8988T (cell line): ENCODE measurements at places on chromosomes 5 and 9.

DNA sequence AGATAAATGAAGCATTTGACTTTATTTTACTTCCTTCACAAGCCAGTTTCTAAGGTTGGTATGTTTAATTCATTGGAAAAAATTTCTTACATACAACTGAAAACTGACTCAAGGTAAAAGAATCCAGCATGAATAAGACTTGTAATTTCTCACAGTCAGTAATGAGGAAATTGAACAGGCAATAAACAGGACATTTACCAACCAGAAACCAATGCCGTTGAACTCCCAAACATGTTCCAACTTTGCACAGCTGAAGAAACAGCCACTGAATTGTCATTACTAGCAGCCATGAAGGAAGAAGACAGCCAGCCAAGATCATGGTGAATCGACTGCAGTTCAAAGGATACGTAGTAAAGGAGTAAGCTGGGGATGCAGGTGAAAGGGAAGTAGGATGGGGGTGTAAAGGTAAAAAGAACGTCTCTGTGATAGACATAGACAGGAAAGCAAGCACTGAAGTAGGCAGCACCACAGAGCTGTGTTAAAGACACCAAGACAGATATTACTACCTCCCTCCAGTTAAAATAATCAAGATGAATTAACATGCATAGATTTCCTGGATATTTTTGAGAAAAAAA is 21.3 kb upstream of the SLC12A2 start:
- no peak for DNase-seq

DNA sequence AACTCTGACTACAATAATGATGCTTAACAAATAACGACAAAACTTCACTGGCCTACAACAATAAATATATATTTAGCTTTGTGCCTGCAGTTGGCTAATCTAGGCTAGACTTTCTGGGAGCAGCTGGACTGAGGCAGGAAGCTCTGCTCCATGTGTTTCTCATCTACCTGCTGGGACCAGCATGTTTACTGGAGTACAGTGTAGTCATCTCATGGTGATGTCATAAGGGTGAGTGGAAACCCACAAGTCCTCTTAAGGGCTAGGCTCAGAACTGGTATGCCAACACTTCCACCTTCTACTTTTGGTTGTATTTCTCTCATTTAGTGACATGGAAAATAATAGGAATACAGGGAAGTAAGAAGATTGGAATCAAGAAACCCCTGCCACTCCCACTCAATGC is 85.7 kb upstream of the NIPBL start:
- no peak for DNase-seq

- no peak for DNase-seq
These were observed 28.9 kb upstream of the GSN start for GRCh38 chr9:121239071-121239470.

GRCh38 chr5:66872736-66873331 is 276.6 kb downstream of the MAST4 start:
- no peak for DNase-seq

DNA sequence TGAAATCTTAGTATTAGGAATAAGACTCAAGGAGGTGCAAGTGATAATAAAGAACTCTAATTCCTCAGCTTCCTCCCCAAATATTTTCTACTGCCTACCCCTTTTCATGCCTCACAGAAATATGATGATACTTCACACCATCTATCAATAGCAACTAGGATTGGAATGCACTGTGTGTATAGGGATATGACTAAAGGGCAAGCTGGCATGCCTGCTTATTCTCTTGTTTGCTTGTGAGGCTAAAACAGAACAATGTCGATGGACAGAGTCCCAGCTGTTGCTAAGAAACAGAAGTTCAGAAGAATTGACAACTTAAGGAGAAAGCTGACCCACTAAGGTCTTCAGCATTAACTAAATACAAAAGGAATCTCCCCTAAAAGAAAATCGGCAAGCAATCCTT is 9.7 kb upstream of the CHD1 start:
- DNase-seq = no peak

- no peak for DNase-seq
These were observed 87.9 kb upstream of the FAM169A start for GRCh38 chr5:74953937-74954720.

DNA sequence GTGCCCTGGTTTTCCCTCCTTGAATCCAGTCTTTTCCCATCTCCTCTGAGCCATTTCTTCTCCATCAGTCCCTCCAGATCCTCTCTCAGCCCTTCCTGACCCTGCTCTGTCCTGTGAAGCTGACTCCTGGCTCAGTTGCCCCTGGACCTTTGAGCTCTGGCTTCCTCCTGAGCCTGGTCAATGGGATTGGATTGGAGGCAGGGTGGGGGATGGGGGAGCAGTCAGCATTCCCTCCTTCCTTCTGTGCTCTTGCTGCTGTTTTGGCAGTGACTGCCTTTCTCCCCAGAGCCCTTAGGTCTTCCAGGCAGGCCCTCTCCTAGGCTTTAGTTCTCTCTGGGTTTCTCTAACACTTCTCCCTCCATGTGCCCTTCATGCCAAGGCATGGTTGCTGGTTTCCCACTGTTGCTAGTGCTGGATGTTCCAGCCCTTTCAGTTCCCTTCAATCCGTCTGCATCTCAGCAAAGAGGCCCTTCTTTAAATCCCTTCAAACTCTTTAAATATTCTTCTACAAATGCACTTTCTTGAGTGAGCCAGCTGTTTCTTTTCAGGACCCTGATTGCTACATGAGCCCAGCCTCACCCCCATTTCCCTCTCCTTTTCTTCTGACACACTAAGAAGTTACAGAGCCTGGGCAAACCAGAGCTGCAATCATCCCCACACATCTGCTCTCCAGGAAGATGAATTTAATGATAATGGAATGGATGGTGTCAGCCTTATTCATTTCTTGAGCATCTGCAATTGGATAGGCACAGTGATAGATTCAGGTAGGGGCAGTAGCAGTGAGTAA is 2.2 kb downstream of the TNFSF15 start:
- no peak for DNase-seq

- no peak for DNase-seq
These were observed 62.1 kb downstream of the ARSB start for GRCh38 chr5:78922879-78923621.

- DNase-seq = no peak
These were observed 141.6 kb upstream of the RPS23 start for GRCh38 chr5:82419559-82420332.

- no peak for DNase-seq
These were observed 48.2 kb downstream of the RXRA start for GRCh38 chr9:134374301-134375010.

DNA sequence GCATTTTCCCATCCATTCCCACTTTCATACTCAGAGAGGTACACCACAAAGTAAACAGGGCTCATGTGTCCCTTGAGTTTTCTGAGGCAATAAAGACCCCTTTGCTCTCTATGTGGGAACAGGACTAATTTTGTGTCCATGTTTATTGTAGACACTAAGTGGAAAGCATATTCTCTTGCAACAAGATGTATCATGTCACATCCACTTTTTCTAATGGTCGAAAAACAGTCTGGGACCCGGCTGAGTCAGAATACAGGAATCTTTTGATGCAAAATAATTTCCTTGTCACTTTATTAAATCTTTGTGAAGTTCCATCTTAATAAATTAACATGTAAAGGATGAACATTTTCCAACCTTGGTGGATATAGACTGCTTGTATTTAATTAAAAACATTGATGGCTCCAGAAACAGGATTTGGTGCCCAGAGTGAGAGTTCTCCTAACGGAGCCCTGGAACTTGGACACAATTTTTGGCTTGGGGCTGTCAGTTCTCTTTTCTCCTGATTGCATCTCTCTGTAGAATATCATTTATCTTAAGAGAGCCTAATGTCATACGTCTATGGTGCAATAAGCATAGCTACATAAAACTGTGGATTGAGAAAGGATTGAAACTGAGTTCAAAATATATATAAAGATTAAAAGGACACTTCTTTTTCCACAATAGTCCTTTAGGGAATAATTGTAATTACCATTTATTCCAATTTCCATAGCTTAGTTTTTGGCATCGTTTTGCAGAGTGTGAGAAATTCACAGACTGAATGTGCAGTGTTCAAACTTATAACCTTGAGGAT is 1116.7 kb upstream of the SEMA6A start:
- no peak for DNase-seq

DNA sequence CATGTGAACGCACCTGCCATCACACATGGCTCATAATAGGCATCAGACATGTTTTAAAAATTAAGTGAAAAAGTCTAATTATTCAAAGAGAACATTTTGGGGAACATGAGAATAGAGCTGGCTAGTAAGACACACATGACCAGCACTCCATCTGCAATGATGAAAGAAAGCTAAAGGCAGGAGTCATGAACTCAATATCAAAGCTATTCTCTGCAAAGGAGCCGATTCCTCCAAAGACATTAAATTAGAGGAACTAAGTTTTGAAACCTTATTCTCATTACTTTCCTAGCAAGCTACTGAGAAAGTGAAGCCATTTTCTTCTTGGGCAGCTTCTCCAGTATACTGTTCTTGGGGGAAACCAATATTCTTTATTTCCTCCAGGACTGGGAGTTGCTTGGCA is 172.0 kb downstream of the CRB2 start:
- DNase-seq = no peak

DNA sequence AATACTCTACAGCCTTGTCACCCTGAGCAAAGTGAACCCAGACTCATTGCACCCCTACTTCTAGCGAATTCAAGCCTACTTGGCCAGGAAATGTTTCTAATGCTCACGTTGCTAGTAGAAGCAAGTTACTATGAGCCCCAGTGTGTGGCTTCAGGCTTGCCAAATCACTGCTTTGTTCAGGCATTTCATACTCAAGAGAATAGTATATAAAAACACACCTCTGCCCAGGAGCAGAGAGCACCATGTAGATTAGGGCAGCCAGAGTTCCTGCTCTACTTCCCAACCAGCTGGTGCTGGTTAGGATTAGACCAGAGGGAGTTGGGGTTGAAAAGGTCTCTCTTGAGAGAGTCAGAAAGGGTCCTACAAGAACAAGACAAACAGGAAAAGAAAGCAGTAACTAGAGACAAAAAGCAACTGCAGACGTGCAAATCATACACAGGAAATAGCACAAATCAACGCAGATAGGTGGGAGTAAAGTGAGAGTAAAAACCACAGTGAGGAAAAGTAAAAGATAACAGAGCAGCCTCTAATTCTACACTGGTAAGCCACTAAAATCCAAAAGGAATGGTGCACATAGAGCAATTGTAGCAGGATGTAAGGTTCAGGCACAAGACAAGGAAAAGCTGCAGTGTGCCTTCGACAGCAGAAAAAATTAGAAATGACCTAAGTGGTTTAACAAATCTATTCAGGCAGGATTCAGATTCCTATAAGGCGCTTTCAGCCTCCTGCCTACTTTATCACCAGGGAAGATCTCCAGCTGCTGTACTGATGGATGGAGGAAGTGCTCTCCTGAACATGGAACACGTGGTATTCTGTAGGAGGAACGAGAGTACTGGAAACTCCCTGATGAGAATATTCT is 49.6 kb upstream of the KIF2A start:
- no peak for DNase-seq

- no peak for DNase-seq
These were observed 20.3 kb upstream of the TOR2A start for GRCh38 chr9:127755061-127756060.

- DNase-seq = no peak
These were observed 330.6 kb upstream of the MEF2C start for GRCh38 chr5:89213573-89213972.

DNA sequence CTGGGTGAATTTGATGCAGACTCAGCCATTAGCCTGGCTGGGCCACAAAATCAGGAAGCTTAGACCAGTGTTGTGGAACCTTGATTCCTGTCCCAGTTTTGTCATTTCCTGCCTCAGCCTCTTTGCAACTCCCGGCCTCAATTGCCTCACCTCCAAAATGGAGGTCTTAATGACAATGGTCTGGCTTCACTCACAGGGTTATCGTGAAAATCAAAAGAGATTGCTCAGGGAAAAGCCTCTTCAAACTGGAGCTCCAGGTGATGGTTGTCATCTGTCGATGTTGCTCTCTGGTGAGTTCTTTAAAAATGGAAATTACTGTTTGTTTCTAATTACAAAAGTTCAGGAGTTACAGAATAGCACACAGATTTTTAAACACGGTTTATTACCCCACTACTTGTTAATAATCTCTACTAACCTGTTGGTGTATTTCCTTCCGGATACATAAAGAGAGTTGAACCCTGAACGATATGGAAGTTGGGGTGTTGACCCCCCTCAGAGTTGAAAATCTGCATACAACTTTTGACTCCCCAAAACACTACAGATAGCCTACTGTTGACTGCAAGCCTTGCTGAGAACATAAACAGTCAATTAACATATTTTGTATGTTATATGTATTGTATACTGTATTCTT is 109.9 kb upstream of the CPEB4 start:
- no peak for DNase-seq

- DNase-seq = no peak
These were observed 1.6 kb downstream of the FBXW11 start for GRCh38 chr5:172004824-172005237.

GRCh38 chr9:70817311-70817710 is 304.1 kb downstream of the TRPM3 start:
- no peak for DNase-seq

DNA sequence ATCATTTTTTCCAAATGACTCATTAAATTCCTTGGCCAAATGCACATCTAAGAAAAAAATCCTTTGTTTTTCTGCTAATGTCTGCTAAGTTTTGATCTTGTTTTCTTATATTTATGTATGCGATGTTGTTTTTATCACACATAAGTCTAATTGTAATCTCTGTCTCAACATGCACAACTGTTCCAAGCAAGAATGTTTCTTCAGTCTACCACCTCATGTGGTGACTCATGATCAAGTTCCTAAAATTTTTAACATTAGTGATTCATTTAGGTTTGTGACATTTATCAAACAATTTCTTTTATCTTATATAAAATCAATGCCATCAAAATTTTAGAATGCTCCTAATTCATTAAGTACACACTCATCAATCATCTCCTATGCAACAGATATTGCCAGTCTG is 763.9 kb upstream of the FAM174A start:
- no peak for DNase-seq

GRCh38 chr5:151597749-151598148 is 6.6 kb upstream of the FAT2 start:
- DNase-seq = no peak

DNA sequence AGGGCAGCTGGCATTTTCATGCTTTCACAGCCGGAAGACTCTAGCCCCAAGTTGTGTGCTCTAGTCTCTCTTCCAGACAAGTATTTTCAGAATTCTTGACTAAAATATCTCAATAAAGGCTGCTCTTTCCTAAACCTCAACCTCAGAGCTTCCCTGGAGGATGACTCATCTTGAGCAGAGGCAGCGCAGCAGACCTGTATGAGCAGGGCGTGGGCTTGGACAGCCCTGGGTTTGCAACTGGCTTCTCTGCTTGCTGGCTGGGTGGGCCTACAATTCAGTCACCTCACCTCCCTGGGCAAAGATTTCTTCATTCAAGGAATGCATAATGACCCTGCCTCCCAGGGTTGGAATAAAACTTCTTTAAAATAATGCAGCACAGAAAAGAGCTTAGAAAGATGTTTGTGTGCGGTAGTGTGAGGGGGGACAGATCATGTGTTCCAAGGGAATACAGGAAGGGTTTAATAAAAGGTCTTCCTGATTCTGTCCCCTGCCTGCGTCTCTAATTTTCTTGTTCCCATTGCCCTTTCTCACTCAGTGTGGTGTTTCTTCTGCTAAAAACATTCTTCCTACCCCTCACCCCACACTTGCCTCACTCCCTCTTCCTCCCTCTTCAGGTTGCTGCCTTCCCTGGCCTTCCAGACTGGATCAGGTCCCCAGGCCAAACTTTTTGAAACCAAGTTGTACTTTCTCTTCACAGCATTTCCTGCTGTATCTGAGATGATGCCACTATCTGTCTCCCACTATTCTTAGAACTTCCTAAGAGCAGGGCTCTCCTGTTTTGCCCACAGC is 39.4 kb upstream of the MAP1B start:
- peak; percentile 27 for DNase-seq

- DNase-seq = no peak
These were observed 38.1 kb upstream of the HNRNPA0 start for GRCh38 chr5:137792303-137792702.

GRCh38 chr9:96514800-96515158 is 64.8 kb downstream of the HABP4 start:
- DNase-seq = no peak
